Tongue (tissue), 3 donors: ENCODE measurements at places on chromosomes 7 and 10. TPM values are rescaled to one million over a fixed set of nuclear protein-coding genes. Genes with fewer than 3 reads are reported as not detected.
A peak's percentile ranks its signal among the peaks of the same experiment; 100 is the strongest.

DNA sequence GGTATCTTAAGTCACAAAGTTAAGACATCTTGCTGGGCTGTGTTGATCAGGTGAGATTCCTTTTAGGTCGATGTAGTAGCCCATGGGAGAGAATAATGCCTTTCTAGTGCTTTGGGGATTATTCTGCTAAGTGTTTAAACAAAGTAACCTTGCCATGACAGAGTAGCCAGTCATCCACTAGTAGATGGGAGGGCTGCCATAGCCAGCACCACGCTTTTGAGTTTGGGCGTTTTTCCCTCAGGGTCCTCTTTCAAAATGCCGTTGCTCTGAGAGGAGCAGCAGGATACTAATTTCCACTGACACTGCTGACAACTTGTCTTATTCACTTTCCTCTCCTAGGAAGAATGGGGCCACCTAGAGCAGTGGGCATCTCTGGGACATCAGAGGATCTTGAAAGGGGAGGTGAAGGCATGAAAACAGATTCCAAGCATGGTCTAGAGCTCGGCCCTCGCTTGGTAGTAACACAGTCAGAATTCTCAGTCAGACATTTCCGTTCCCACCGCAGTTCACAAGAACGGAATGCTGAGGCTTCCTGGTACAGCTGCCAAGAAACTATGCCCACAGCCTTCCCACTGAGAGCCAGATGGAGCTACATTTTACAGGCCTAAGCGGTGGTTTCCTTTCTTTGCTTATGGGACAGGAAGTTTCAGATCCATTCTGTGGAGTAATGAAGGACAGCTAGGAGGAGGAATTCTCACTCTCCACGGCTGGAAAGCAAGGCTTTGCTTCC lies 15.3 kb upstream of the RSU1 start:
- no peak for DNase-seq

- DNase-seq, result no peak
Measured at GRCh38 chr10:72625276-72625607, 637 bp downstream of the MICU1 start.

- peak; percentile 52 for DNase-seq
Measured at GRCh38 chr10:98832738-98833137, 386.0 kb upstream of the HPS1 start.

- peak; percentile 94 for DNase-seq
Measured at GRCh38 chr10:103966671-103967447, at the start of gene SLK. TSS of gene SLK (plus strand) at chr10:103967140. CDS start at chr10:103967746, 606 bp downstream.

- no peak for DNase-seq
Measured at GRCh38 chr10:93123766-93124165, 50.1 kb downstream of the CYP26A1 start.

- DNase-seq, result no peak
Measured at GRCh38 chr7:157378390-157378789, 41.6 kb downstream of the DNAJB6 start.

- peak; percentile 65 for DNase-seq
Measured at GRCh38 chr7:5237286-5237685, 45.5 kb upstream of the SLC29A4 start.

DNA sequence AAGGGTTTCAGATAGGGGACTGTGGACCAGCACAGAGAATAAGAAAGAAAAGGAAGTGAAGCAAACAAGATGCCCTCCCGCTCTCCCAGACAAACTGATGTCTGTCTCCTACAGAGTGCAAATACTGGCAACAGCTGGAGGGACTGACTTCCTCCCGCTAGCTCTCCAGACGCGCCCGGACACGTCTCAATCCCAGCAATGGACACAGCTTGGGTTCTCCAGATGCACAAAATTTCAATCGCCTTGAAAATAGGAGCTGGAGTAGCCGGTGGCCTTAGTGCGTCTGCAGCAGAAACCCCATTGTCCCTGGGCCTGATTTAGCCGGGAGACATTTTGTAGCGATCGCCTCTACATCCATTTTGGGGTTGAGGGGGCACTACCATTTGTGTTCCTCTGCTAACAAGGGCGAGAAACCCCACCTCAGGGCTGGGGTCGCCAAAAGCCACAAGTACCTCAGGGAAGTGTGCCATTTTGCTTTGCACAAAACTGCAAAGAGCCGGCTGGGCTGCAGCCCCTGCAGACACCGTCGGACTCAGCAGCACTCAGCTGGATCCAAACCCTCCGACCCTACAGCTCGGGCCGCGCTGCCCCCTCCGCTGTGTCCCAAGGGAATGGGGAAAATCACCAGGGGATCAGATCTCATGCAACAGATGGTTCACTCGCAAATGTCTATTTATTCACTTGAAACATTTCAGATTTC lies 5.9 kb downstream of the CPA2 start:
- DNase-seq, result peak; percentile 71

DNA sequence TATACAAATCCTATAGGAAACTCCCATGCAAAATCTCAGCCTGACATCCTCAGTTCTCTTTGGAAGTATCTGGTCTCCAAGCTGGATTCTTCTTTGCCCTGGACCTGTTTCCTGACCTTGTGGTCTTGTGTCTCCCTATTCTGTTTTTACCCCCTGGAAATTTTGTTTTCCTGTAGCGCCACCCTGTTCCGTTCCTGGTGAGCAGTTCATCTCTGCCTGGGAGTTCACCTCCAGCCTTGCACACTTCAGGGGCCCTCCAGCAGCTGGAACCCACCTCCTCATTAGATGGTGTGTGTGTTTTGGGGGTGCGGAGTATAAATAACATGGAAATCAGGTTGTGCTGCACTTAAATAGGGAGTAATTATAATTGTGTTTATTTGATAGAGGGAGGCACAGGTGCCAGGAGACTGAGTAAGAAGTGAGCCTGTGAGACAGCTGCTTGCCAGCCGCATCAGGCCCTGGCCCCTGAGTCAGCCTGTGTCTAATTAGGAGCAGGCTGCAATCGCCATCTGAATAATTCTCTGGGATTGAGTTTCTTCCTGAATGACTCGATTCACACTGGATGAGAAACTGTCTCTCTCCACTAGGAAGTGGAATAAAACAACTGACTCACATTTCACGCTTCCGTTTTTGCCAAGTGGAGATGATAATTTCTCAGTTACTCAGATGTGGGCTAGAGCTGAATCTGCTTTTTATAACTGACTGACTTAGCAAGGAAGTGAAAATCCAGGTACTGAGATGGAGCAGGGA lies 69.4 kb upstream of the HECTD2 start:
- DNase-seq, result peak; percentile 92

- DNase-seq, result no peak
Measured at GRCh38 chr10:131402771-131403650, 91.5 kb upstream of the TCERG1L start.

GRCh38 chr7:13107291-13107690 lies 419.9 kb downstream of the ARL4A start:
- no peak for DNase-seq

DNA sequence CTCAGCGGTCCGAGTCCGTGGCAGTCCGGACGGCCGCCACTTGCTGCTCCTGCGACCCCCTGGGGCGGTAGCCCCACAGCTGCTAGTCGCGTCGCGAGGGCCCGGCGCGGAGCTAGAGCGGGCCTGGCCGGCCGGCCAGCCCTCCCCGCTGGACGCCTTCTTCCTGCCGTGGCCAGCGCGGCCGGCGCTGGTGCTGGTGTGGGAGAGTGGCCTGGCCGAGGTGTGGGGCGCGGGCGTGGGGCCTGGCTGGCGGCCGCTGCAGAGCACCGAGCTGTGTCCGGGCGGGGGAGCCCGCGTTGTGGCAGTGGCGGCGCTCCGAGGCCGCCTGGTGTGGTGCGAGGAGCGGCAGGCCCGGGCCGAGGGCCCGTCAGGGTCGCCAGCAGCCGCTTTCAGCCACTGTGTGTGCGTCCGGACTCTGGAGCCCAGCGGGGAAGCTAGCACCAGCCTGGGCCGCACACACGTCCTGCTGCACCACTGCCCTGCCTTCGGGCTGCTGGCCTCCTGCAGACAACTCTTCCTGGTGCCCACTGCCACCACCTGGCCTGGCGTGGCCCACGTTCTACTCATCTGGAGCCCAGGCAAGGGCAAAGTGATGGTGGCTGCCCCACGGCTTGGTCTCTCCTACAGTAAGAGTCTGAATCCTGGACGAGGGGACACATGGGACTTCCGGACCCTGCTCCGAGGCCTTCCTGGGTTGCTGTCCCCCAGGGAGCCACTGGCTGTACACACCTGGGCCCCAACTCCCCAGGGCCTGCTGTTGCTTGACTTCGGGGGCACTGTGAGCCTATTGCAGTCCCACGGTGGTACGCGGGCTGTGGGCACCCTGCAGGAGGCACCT lies 631 bp downstream of the HPS6 start:
- DNase-seq, result peak; percentile 39

DNA sequence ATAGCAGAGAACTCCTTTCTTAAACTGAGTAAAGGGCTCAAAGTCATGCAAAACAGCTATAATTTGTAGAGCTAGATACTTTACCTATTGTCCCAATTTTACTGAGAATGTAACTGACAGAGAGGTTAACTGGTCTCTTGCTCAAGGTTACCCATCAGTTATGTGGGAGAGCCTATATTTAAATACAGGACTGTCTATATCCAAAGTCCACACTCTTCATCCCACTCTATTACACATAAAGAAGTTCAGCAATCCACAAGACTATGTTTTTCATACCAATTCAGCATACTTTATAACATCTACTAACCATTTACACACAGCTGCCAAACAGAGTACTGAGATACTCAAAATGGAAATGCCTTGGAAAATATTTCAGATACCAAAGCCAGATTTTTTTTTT lies 100.2 kb downstream of the MICU1 start:
- DNase-seq, result no peak

- no peak for DNase-seq
Measured at GRCh38 chr7:17746020-17746530, 194.2 kb downstream of the SNX13 start.

DNA sequence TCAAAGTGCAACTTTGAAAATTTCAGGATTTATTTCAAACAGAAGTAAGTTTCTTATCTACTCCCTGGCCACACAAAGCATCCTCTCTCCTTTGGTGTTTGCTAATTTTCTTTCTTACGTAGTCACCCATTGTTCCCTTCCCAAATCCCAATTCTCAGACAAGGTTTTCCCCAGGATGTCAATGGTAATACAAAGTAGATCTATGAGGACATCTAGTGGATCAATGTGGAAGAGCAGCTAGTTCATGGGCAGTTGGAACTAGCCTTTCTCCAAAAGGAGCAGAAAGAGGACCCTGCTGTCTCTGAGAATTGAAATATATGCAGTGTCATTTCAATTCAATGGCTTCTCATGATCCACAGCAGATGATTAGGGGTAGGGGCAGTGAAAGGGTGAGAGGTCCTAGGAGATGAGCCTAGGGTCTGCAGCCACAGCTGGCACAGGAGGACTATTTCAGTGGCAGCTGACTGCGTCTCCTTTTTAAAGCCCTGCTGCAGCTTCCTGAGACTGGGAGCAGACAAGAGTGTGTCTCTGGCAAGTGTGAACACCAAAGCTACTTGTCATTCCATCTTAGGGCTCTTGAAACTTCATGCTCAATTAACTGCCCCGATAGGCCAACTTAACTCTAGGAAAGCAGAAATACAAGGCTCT lies 632.6 kb downstream of the KCNMA1 start:
- peak; percentile 90 for DNase-seq

- no peak for DNase-seq
Measured at GRCh38 chr7:157675427-157675927, 338.7 kb downstream of the DNAJB6 start.

GRCh38 chr10:82378146-82378545 lies 503.2 kb downstream of the NRG3 start:
- peak; percentile 84 for DNase-seq

DNA sequence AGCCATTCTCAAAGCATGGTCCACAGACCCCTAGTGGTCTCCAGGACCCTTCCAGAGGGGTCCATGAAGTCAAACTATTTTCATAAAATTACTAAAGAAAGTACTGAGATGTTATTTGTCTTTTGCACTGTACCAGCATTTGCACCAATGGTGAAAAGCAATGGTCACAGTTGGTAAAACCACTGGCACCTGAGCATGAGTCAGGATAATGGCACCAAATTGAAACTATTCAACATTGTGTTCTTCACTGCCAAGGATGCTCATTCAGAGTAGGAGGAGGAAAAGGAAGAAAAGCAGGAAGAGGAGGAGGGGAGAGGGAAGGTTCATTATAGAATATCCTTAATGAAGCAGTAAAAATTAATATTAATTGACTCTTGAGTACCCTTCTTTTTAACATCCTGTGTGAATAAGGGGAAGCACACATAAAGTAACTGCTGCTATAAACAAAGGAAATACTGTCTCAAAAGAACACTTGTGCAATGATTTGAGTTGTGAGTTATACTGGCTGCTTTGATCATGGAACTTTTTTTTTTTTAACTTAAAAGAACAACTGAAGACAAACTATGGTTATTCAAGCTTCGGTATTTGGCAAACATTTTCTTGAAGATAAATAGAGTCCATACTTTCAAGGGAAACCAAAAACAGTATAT lies 60.2 kb downstream of the MPP7 start:
- no peak for DNase-seq

DNA sequence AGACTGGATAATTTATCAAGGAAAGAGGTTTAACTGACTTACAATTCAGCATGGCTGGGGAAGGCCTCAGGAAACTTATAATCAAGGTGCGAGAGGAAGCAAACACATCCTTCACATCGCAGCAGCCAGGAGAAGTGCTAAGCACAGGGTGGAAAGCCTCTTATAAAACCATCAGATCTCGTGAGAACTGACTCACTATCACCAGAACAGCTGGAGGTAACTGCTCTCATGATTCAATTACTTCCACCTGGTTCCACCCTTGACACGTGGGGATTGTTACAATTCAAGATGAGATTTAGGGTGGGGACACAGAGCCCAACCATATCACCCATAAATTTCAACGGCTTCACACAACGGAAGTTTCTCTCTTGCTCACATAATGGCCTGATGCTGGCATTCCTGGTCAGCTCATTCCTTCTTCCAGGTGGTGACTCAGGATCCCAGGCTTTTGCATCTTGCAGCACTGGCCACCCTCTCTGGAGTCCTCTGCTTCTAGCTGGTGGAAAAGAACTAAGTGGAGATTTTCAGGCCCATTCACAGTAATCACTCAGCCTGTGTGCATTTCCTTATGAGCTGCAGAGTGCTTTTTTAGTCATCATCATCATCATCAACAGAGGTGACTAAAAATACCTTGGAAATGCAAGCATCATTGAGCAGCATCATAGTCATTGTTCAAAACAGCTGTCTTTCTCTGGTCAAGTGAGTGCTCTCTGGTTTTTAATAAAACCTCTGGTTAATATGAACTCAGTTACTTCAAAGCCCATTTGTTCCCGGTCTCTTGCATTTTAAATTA lies 308.1 kb downstream of the SFMBT2 start:
- DNase-seq, result no peak

DNA sequence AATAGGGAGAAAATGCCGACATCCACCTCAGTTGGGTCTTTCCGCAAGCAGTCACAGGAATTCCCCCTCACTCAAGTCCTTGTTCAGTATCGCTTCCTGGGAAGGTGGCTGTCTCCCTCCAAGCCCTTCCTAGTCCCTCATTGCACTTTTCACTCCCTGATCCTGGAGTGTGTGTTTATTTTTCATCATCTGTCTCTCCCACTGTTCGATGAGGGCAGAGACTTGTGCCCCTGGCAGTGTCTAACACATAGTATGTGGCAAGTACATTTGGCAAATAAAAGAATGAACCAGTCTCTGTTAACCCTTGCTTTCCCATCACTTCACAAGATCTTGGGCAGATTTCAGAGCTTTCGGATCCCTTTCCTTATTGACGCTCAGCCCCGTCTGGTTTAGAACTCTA lies 24.0 kb upstream of the CACUL1 start:
- DNase-seq, result no peak

Gene IQUB
- total RNA-seq, result 1.2 TPM

Gene PVRIG
- not detected for total RNA-seq

Gene VSIR
- total RNA-seq, result 19.5 TPM

Gene NDUFB2
- 368 TPM for total RNA-seq

Gene HELLS
- total RNA-seq, result 39.9 TPM

Gene HOXA9
- total RNA-seq, result not detected

Gene UNCX
- total RNA-seq, result not detected
